Hepatic stellate cell (primary cell): ENCODE measurements at places on chromosomes 2 and 18.

DNA sequence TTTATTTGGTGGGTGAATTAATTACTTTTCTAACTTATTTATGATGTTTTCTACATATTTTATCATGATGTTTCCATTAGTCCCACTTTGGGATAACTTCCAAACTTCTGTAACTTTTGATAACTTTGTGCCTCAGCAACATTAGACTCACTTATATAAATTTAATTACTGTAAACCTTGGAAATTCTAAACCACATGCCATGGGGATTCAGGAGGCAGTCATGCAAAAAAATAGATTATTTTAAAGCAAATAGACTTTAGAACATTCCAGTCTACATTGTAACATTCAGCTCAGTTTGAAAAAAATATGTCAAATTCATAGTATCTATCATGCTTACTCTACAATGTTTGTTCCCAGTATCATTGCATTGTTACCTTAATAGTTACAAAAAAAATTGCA lies 728.5 kb upstream of the NRXN1 start:
- no peak for DNase-seq

DNA sequence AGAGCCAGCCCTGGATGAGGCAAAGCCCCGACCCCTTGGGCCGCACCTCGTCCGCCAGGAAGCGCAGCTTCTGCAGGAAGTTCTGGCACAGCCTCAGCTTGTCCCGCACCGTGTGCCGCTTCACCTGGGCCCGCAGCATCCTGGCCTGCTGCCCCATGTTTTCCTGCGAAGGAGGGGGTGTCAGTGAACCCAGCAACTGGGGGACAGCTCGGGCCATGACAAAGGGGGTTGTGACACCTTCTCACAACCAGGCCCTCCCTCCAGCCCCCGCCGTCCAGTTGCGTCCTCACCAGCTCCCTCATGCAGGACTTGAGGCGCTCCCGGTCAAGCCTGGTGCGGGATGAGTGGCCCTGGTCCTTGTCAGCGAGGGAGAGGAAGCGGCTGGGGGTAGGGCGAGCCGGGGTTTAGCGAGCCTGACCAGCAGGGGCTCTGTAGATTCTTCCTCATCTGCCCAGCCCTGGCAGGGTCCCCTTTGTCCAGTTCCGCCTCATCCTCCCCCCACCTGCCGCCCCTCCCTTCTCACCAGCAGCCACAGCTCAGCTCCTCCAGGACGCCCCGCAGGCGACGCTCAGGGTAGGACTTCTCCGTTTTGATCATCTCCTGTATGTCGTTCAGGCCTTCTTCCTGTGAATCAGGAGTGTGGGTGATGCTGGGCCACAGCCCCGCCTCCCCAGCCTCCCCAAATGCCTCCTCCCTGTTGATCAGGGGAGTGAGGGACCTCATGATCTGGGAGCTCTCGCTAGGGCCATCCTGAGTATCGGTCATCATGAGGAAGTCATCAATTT lies 606 bp downstream of the OTOF start:
- no peak for DNase-seq

DNA sequence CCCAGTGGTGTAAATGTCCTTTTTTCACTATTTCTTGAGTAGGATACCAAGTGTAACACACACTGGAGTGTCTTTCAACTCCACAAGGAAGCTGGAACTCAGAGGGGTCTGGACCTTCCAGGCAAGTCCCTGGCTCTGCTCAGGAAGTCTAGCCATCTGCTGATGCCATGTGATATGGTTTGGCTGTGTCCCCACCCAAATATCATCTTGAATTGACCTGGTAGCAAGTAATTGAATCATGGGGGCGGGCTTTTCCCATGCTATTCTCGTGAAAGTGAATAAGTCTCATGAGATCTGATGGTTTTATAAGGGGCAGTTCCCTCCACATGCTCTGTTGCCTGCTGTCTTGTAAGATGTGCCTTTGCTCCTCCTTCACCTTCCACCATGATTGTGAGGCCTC lies 99.4 kb upstream of the CDC42EP3 start:
- DNase-seq: no peak

DNA sequence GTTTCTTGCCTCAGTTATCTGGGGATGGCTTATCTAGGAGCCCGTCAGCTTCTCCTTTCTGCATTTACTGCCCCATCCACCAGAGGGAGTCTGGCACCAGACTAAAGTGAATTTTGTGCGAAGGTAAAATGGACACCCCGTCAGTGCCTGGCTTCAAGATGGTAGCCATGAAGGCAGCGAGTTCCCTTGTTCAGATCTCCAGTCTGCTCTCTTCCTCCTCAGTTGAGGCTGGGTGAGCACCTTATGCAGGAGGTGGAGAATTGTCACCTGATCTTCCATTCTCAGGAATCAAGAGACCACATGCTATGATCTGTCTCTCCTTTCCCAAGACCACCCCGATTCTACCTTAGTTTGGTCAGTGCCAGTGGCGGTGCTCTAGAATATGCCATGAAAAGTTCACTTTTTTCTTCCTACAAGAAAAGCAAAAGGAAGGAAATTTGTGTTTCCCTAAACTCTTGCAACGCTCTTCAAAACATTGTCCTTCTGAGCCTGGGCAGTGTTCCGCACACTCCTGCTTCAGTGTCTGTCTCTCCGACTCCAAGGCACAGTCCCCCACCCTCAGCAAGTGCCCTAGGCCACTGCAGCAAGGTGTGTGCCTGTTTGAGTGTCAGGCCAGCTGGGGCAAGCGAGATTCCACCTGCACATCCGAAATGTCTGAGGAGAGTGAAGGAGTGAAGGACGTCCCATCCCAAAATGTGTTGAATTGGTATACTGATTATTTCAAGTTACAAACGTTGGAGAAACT lies 168.6 kb downstream of the SS18 start:
- DNase-seq: peak; percentile 11

DNA sequence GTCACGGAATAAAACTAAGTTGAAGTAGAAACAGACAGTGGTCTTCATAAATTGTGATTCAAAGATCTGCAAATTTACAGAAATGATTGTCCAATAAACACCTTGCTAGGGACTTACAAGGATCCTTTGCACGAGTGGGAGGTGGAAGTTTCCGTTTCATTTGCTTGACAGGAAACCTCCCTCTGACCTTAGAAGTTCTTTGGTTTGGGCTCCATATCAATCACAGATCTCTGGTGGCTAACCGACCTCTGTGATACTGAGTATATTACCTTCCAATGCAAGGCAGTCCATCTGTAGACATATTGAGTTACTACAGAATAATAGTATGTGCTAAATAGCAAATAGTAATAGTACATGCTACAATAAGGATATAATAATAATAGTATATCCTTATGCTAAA lies 33.7 kb upstream of the RNF152 start:
- DNase-seq: no peak

DNA sequence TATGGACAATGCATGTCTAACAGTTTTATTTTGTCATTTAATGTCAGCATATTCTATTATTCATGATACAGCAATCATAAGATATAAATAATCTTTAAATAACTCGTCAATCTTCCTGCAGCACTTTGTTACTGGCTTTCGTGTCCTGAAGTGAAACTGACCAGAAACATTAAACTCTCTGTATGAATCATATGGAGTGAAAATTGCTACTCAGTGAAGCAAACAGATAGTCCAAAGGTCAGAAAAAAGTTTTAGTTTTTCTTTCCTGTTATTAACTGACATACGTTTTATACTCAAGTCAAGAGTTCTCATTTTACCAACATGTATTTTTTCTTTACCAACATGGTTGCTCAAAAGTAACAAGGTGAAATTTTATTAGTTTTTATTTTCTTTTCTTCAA lies 106.8 kb upstream of the GALNT5 start:
- DNase-seq: peak; percentile 44

DNA sequence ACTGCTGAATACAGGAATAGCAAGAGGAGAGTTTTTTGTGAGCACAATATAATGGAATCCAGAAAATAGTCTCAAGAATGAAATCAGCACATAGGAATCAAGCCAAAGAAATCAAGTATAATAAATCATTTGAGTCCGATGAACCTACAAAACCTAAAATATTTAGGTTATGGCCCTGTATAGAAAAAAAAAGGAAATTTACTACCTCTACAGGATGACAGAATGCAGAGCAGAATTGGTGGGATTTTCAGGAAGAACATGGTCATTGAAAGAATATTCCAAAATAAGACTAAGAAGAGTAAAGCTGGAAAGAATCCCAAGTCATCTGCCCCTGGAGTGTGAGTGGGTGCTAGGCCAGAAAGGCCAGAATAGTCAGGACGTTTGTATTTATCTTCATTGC lies 1041.2 kb upstream of the CDH2 start:
- peak; percentile 1 for DNase-seq

DNA sequence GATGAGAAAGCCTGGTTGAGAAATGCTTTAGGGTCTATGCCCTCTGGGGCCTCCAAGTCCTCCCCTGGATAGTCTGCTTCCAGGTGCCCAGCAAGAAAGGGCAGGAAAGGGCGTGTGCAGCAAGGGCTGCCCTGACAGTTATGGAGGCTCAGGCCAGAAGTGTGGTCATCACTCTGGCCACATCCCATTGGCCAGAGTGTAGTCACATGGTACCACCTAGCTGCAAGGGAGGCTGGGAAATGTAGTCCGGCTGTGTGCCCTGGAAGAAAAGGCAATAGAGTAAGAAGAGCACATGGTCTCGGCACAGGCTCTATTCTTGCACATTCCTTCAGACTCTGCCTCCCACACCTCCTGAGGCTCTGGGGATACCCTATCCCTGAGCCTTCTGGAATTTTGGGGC lies 35.7 kb downstream of the ODC1 start:
- DNase-seq: peak; percentile 76

DNA sequence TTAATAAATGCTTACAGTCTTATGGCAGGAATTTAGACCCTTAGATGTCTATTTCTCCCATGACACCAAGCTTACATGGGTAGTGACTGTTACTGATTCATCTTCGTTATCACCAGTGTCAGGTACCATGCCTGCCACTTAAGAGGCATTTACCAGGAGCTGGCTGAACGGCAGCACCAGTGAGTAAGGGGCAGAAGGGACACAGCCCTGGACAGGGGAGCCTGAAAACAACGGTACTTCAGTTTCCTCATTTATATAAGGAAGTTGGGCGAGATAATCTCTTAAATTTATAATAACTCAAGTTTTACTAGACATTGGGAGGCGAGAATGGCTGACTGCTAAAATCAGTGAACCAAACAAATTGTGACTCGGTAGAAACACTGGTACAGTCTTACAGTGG lies 1.2 kb downstream of the COA5 start:
- no peak for DNase-seq

- no peak for DNase-seq
Measured at GRCh38 chr2:85472261-85472660, 53.7 kb downstream of the SH2D6 start.

- DNase-seq: no peak
Measured at GRCh38 chr2:212109792-212110680, 428.6 kb downstream of the ERBB4 start.

DNA sequence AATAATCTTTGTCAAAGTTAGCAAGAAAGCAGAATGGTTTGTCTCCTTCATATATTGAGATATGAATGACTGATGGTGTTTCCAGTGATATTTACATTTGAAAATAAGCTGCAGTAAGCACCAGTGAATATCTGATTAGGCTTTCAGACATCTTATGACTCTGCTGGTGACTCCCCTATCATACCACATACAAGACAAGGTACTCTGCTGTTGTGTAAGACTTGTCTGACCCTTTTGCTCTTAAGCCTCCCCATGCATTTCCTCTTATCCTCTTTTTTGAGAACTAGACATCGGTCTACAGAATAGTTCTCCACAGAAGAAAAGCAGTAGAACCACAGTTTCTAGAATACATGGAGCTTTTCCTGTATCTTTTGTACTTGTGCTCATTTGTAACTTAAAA lies 9.3 kb downstream of the POLI start:
- no peak for DNase-seq

GRCh38 chr2:172697296-172697695 lies 38.3 kb upstream of the RAPGEF4 start:
- DNase-seq: no peak

GRCh38 chr2:122471753-122472152 lies 716.3 kb downstream of the TSN start:
- DNase-seq: no peak

- DNase-seq: no peak
Measured at GRCh38 chr2:230861552-230862255, 3.0 kb upstream of the ITM2C start.

GRCh38 chr2:45171136-45171501 lies 161.9 kb upstream of the SIX2 start:
- no peak for DNase-seq

GRCh38 chr2:88690591-88691338 lies 708 bp upstream of the RPIA start:
- peak; percentile 15 for DNase-seq

- no peak for DNase-seq
Measured at GRCh38 chr2:102660574-102660973, 41.2 kb downstream of the SLC9A2 start.

DNA sequence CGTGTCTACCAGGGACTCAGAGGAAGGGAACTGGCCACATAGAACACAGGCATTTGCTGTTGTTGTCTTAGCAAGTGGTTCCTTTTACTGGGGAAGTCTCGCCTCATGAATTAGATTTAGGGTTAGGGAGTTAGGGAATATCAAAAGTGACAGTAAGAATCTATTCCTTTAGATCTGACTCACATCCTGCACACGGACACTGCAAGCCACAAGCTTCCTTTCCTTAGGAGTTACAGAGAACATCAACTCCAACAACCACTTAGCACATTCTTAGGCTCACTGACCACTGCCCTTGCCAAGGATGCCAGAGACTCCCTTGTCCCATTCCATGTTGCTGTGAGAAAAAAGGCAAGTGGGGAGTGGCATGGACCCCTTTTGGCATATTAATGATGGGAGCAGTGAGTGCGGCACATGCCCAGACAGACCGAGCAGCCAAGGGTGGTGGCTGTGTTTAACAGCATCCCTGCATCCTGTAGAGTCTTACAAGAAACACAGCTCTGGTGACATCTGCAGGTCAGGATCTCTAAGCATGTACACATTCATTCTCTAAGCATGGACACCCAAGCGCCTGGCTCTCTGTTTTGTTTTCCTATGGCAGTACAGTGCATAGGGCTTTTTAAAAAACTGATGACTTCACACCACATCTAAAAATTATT lies 745.6 kb upstream of the RAB6C start:
- DNase-seq: no peak

GRCh38 chr2:201816657-201817575 lies 10.6 kb downstream of the CDK15 start:
- no peak for DNase-seq

- DNase-seq: no peak
Measured at GRCh38 chr2:233915128-233915527, 2.0 kb upstream of the TRPM8 start.

DNA sequence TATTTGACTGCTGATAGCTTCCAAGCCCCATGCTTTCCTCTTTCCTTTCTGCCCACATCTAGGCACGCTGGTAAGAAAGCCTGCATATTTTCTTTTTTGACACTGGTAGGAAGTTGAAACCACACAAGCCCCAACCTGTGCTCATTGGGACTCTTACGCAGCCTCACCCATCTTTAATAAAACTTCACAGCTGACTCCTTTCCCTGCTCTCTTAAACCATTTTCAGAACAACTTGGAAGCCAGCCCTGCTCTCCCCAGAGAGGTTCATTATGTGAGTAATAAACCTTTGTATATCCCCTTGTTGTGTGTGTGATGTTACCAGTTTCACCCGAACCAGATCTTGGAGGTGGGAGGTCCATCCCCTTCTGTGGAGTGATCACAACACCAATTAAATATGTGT lies 268.4 kb downstream of the GPD2 start:
- no peak for DNase-seq
